ENCODE measurements at places on chromosomes 2 and 18. TPM values are rescaled to one million over a fixed set of nuclear protein-coding genes. Genes with fewer than 3 reads are reported as not detected.
A peak's percentile ranks its signal among the peaks of the same experiment; 100 is the strongest.

DNA sequence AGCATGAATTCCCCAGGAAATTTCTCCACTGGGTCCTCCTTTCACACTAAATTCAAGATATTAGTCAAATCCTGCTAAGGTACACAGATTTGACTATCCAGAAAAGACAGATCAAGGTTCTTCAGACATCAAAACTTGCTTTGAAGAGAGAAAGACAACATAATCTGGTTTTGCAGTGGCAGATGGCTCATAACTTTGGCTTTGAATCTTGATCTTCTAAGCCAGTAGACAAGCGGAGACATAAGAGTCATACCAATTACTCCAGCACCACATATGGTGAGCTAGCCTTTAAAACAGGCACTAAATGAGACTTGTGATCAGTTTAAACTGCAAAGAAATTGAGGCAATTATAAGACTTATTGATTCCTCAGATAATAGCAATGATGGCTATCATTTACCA lies 29.3 kb downstream of the PDE11A start:
- no peak for DNase-seq

- no peak for DNase-seq
Measured at GRCh38 chr18:63208676-63209075, 110.9 kb downstream of the BCL2 start.

- DNase-seq = no peak
Measured at GRCh38 chr2:119741001-119741400, 18.7 kb upstream of the PTPN4 start.

DNA sequence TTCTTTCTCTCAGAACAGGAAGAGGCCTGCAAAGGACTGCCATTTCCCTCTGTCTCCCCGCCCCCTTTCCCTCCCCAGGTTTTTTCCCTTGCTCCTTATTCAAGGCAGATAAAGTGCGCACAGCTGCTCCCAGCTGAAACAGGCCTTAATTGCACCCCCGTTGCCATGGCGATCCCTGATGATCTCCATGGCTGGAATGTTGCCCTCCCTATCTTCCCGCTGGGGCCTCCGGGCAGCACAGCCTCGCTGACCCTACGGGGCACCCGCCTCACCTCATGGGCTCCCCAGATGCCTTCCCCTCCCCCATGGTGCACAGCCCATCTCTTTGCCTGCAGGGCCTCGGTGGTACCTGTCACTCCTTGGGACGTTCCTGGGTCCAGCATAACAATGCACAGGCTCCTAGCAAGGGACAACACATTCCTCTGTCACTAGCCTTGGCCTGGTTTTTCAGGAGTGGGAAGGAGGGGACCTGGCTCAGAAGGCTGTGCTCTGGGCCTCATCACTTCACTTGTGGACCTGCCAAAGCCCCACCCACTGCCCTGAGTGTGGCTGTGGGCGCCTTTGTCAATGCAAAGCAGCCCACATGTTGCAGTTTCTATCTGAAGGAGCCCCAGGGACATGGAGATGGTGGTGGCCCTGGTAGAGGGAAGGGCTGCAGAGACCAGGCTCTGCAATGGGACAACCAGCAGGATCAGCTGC lies 115.0 kb downstream of the CELF4 start:
- DNase-seq = no peak

DNA sequence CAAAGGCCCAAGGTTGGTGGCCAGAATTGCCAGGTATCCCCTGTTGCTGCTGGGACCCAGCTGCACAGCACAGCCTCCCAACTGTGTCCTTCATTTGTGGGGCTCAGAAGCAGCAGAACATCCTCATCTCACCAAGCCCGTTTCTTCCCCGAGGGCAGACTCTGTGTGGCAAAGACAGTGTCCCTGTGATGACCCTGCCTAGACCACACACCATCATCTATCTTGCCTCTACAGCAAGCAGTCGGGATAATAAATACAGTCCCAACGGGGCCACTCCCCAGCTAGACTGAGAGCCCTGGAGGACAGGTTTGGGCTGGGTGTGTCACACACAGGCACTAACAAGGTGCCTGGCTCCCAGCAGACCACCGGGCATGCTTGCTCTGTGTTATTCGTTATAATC lies 93.4 kb downstream of the PTGR3 start:
- no peak for DNase-seq

DNA sequence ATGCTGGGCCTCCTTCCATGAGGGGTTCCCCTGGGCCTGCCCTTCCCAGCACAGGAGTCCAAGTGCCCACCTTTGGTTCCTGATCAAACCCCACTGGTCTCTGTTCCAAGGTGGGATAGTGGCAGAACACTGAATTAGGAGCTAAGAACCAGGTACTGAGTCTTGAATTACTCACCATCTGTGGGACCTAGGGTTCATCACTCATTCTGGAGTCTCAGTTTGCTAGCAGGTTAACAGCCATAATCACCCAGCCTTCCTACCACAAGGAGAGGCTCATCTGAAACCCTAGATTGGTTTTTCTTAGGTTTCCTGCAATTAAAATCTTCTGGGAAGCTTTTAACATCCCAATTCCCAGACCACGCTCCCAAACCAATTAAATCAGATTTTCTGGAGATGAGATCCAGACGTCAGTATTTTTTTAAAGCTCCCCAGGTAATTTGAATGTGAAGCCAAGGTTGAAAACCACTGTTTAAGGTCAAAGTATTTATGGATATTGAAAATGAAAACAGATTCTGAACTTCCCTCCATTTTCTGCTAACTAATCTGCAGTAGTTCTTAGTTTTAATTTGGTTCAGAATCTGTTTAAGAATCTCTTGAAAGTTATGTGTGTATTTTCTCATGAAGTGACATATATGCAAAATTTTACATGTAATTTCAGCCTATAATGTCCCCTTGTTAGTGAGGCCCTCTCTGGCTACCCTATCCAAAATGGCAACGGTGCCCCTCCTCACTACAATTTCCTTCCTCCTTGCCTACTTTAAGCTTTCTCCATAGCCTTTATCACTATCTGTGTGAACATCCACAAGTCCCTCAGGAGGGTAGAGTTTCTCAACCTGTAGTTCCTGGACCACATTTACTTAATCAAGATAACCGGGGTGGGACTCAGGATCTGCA lies 166.5 kb upstream of the CXCR4 start:
- no peak for DNase-seq

DNA sequence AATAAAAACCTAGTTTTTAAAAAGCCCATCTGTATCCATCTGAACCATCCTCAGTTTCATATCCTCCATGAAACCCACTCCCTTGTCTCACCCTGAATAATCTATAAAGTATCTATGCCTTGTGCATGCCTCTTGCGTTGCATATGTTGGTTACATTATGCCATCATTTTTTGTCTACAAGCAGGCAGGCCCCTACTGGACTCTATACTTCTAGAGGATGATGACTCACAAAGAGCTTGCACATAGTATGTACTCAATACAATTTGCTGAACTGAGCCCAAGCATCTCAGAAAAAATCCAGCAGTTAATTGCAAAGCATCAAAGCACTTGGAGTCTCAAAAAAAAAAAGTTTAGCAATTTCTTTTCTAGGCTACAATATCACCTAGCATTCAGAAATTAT lies 95.6 kb downstream of the DYM start:
- DNase-seq = no peak

GRCh38 chr2:233711312-233712008 lies 1.2 kb upstream of the UGT1A5 start:
- DNase-seq = peak; percentile 79

GRCh38 chr2:240432430-240432819 lies 3.0 kb upstream of the GPC1 start:
- peak; percentile 73 for DNase-seq

DNA sequence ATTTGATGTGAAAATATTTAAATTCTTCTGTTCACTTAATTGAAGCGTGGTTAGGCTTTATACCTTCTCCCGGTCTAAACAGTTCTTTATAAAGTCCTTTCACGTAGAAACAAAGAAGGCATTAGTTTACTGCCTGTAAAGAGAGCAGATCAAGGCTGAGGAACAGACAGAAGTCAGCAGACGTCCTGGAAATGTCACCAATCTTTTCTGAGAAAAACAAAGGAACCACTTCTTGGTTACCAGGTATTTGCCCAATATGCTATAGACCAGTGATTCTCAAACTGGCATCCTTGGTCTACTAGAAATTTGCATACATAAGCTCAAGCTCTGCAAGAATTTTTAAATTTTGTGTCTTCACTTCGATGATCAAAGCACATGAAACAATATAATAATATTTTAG lies 89.2 kb upstream of the STK17B start:
- DNase-seq = no peak

DNA sequence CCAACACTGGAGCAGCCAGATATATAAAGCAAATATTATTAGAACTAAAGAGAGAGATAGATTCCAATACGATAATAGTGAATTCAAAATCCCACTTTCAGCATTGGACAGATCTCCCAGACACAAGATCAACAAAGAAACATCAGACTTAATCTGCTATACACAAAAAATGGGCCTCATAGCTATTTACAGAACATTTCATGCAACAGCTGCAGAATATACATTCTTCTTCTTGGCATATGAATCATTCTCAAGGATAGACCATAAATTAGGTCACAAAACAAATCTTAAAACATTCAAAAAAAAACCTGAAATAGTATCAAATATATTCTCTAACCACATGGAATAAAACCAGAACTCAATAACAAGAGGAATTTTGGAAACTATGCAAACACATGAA lies 23.8 kb upstream of the BAZ2B start:
- no peak for DNase-seq

DNA sequence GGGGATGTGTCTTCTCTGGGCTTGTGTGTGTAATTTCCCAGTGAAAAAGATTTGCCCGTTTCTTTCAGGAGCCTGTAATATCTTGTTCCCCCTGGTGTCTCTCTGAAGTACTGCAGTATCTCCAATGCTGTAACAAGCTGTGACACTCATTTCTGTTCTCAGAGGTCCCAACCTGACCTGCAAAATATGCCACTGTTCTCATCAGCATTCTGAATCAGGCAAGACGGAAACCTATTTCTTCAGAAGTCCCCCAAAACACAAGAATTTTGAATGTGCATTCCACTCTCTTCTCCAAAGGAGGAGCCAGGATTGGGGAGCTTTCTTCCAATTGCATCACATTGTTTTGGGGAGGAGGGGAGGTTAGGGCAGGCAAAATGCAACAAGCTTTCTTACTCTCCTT lies 77.0 kb upstream of the CNGA3 start:
- DNase-seq = no peak

DNA sequence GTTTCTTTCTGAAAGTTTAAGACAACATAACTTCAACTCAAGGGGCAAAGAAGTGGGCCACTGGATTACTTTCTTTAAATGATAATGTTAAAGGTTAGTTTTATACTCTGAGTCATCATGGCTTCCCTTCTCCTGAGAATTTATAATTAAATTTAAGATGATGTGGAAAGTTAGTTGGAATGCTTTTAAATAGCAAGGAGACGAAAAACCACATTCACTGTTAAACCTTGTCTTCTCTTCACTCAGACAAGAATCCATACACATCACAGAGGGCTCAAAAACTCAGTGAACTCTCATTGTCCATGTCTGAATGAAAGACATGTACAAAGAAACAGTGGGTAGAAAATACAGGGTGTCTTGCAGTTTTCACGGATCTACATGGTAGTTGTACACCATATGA lies 65.6 kb downstream of the COL5A2 start:
- no peak for DNase-seq

DNA sequence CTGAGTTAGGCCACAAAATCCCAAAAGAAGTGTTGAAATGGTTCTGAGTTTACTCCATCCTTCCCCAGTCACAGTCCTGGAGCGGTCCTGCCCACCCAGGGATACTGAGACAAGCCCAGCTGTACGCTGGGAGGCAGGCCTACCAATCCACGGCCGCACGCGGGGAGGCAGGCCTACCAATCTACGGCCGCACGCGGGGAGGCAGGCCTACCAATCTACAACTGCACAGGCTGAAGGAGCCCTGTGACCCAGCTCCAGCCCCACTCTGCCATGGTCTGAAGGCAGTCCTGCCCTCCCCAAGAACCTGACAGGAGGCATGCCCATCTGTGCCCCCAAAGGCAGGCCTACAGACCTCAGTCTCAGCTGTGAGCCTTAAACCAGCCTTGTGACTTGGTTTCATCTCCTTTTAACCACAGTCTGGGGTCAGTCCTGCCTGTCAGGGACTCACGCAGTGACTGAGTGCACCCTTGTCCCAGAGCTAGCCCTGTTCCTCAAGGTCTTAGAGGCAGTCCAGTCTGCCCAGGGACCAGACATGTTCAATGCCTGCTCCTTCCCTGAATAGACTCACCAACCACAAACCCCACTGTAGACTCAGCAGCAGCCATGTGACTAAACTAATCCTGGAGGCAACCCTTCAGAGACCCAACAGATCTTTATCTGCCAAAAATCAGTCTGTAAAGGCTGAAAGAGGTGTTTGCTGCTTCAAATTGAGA lies 36.8 kb downstream of the GPC1 start:
- no peak for DNase-seq

- DNase-seq = no peak
Measured at GRCh38 chr18:36519358-36519757, 221.8 kb downstream of the FHOD3 start.

DNA sequence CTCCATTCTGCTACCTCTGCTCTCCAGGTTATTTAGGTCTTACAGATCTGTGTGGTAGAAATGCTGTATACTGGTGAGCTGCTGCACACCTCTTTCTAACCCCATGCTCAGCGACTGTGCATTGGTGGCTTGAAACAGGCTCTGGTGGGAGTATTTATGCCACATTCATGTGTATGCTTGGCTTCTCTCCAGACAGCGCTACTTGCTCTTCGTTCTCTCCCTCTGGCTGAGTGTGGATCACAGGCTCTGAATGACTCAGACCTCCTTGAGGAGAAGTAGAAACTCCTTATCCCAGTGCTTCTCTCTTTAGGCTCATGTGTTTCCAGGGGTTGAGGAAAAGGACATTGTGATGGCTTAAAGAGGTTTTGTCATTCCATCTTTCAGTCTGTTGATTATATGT lies 54.9 kb downstream of the FHOD3 start:
- DNase-seq = no peak

Gene RNF149
- total RNA-seq = 22.1 TPM

Gene CLEC4F
- 0.13 TPM for total RNA-seq

Gene CERKL
- total RNA-seq = 0.11 TPM

Gene NETO1
- 0.83 TPM for total RNA-seq

Gene SGPP2
- total RNA-seq = 1.0 TPM

Gene UGT1A3
- total RNA-seq = not detected

Gene GRB14
- 2.2 TPM for total RNA-seq

Gene INPP5D
- 6.2 TPM for total RNA-seq

Gene TANC1
- total RNA-seq = 55.6 TPM

Gene FEV
- not detected for total RNA-seq

Gene LRPPRC
- 70.3 TPM for total RNA-seq

Gene FBLN7
- total RNA-seq = 1.00 TPM

Gene SCYGR4
- total RNA-seq = not detected

Data from cardiac septum (tissue), 1 donor.